ENCODE measurements at places on chromosomes 6 and 20. TPM values are rescaled to one million over a fixed set of nuclear protein-coding genes. Genes with fewer than 3 reads are reported as not detected.
A peak's percentile ranks its signal among the peaks of the same experiment; 100 is the strongest.

SLC44A4 gene
- total RNA-seq: not detected

SLC25A27 gene
- 0.28 TPM for total RNA-seq

THBD gene
- total RNA-seq: not detected

SLCO4A1 gene
- total RNA-seq: 67.3 TPM

DNA sequence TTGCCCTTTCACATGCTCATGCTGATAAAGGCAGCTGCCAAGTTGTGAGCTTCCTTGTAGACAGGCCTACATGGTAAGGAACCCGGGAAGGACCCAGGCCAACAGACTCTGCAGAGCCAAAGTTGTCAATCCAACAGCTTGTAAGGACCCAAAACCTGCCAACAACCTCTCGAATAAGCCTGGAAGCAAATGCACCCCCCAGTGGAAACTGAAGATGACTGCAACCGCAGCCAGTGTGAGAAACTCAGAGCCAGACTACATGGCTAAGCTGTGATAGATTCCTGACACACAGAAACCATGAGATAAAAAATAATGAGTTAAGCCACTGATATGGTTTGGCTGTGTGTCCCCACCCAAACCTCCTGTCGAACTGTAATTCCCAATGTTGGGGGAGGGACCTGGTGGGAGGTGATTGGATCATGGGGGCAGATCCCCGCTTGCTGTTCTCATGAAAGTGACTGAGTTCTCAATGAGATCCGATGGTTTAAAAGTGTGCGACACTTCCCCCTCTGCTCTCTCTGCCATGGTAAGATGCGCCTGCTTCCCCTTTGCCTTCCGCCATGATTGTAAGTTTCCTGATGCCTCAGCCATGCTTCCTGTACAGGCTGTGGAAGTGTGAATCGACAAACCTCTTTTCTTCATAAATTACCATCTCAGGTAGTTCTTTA is 18.8 kb upstream of the CLPSL2 start:
- DNase-seq: peak; percentile 69

DNA sequence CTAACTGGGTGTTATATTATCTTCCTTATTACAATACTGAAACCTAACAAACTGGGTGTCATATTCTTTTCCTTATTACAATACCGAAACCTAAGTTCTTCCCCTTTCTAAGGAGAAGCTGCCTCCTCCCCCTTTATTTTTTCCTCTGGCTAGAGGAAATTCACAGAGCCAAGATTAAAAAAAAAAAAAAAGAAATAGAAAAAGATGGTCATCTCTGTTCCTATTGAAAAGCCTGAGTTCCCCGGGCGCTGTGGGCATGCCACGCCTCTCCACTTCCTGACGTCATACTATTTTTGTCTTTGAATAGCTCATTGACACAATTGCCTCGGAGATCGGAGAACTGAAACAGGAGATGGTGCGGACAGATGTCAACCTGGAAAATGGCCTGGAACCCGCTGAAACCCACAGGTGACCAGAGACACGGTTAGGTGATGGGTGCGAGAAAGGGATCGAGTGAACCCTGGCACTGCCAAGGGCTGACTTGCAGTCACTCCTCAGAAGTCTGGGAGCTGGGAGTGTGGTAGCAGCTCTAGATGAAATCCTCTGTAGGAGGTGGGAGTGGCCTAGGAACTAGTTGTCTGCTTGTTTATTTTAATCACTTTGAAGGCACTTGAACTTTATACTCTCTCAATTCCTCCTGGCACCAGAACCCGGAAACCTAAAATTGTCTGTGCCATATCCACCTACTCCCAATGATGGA is 82.2 kb upstream of the NAA20 start:
- no peak for DNase-seq

DNA sequence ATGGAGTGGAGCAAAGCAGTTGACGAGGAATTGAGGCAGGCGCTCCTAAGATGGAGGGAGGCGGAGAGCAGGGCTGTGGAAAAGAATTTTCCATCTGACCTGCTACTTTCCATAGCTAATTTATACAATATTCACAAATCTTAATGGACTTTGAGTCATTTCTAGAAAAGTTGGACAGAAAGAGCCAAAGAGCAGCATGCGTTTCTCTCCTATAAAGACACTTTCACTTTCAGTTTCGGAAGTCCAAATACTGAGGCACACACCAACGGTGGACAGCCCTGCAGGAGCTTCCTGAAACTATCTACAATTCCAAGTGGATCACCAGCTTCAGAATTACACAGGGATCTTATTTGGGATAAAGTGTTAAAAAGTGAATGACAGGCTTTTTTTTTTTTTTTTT is 43.5 kb downstream of the PANK2 start:
- peak; percentile 62 for DNase-seq

DNA sequence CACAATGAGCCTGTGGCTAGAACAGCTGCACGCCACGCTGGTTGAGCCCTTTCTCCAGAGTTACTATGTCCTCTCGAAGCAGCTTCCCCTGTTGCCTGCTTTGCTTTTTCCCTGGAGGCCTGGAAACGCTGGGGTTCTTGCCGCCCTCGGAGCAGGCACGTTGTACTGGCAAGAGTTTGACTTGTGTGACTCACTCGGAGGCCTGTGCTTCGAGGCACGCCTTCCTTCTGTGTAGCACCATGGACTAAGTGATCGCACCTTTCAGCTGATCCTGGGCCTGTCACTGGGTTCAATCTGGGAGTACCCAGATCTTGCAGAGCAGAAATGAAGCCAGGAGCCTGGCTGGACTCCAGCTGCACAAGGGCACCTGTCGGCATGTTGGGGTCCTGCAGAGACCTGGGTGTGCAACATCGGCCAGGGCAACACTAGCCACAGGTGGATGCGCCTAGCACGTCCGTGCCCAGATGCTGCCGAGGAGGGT is 5.2 kb downstream of the INSM1 start:
- no peak for DNase-seq

DNA sequence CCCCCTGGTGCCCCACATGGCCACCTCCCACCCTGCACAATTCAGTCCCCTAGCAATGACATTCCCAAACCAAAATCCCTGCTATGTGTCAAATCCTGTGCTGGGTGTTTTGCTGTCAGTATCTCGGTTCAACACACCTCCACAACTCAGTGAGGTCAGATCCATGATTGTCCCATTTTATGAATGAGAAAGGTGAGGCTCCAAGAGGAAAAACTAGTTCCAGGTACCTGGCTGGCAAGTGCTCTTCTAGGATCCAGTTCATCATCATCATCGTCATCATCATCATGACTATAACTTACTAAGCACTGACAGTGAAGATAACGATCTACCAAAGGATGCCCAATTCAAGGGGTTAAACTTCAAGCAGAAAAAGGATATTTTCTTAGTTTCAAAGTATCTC is 15.2 kb downstream of the ID1 start:
- DNase-seq: no peak

DNA sequence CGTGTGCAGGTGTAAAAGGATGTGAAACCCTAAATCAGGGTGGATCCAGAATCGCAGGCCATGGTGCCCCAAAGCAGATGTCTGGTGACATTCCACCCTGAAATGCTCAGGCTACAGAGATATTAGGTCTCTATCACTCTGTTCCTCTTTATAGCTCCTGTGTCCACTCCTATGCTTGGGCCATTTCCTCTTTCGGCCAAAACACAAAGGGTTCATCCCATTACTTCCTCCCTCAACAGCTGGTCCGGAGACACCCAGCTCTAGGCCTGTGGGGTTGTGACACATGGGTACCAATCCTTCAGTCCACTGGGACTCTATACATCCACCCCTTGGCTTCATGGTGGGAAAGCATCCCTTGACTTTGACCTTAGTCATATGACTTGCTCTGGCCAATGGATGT is 1.7 kb upstream of the SIGLEC1 start:
- no peak for DNase-seq

GRCh38 chr20:56249244-56249955 is 868 bp downstream of the MC3R start:
- peak; percentile 72 for DNase-seq

DNA sequence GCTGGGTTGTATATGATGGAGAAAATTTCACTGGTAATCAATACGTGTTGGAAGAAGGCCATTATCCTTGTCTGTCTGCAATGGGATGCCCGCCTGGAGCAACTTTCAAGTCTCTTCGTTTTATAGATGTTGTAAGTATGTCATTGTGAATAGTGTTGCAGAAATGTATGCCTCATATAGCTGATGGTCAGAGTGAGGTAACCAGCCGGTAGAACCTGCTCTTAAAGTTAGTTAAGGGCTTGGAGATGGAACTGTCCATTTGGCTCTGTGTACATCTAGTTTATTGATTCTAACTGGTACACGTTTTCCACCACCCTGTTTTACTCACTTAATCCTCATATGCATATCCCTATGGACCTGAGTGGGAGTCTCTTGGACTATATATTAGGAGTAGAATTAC is 73.5 kb downstream of the RTN4IP1 start:
- peak; percentile 28 for DNase-seq

DNA sequence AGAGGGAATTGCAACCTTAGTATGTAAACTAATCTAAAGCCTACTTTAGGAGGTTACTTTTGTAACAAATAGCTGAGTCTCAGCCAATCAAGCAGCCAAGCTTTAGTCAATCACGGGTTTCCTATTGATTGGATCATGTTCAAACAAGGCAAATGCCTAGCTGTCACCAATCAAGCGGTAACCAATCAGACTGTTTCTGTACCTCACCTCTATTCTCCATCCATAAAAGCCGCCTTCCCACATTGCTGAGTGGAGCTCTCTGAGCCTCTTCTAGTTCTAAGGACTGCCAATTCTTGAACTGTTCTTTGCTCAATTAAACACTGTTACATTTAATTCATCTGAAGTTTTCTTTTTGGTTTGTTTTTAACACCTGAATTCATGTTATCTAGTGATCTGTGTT is 148.4 kb upstream of the BMP5 start:
- DNase-seq: no peak

GRCh38 chr6:34554291-34555006 is 1.7 kb downstream of the SPDEF start:
- no peak for DNase-seq

GRCh38 chr6:70059039-70059719 is 192.8 kb downstream of the COL19A1 start:
- DNase-seq: no peak

DNA sequence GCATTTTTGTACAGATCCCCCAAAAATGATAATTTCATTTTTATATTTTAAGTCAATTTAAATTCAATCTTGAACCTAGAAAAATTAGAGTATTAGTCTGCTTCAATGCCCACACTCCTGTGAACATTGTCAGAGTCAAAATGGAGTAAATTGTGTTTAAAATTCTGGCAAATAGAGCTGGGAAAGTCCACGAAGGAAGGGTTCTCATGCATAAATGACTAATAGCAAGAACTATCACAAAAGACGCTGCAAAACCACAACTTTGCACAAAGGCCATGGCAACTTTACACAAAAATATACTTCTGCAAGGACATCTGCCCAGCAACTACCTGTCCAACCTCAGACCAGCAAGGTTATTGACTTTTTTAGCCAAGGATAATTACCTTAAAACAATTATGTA is 203.2 kb upstream of the SMLR1 start:
- peak; percentile 61 for DNase-seq

DNA sequence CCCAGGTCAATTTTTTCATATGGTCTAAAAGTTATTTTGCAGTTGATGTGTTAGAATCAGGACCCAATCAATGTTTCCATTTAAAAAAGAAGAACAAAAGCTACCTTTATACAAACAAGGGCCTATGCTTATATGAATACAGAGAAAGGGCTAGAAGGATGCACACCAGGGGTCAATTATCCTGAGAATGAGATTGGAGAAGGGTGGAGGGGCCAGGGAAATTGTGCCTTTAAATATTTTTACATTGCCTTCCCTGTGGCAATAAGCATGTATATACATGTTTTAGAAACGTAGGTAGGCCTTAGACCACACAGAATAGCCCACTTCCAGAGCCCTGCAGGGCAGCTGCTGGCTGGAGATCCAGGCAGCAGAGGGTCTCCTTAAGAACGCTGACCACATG is 12.7 kb downstream of the EXOC2 start:
- DNase-seq: no peak

DNA sequence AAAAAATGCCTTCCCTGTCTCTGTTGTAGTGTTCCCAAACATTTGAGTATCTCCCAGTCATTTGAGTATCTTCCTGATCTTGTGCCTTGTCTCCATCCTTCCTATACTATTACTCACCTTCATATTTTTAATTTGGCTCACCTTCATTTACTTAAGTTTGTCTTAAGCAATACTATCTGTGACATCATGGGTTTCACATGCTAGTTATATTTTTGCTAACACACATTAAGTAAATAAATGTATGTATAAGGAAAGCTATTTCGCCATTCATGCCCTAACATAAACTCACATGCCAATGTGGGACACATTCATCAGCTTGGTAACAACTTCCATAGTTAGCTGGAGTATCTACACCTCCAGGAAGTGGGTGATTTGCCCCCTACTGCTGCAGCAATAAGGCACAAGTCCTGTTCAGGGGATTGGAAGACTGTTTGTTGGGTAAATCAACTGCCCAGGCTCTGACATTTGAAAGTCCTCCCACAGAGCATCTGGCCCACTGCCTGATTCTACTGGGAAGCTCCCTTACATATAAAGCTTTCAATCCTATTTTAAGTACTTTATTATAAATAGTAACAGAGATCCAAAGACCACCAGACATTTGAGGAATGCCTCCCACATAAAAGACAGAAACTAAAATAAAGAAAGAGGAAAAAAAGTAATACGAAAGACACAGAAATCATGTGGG is 132.3 kb downstream of the ISM1 start:
- no peak for DNase-seq

DNA sequence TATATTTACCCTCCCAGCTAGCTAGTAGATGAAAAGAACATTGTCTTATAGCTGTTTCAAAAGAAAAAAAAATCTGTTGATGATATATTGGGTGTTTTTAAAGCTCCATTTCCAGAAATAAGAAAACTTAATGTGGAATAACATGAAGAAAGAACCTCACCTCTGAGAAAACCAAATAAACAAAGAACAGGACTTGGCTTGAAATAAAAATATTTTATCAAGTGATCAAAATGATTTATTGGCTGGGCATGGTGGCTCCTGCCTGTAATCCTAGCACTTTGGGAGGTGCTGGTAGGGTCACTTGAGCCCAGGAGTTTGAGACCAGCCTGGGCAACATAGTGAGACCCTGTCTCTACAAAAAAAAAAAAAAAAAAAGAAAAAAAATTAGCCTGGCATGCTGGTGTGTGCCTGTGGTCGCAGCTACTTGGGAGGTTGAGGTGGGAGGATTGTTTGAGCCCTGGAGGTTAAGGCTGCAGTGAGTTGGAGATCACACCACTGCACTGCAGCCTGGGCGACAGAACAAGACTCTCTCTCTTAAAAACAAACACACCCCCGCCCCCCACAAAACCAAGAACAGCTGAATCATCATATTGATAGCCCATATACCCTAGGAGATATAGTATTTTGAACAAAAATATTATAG is 7.9 kb downstream of the RNF24 start:
- no peak for DNase-seq

- no peak for DNase-seq
These were observed 496.2 kb upstream of the JAG1 start for GRCh38 chr20:11170025-11170424.

DNA sequence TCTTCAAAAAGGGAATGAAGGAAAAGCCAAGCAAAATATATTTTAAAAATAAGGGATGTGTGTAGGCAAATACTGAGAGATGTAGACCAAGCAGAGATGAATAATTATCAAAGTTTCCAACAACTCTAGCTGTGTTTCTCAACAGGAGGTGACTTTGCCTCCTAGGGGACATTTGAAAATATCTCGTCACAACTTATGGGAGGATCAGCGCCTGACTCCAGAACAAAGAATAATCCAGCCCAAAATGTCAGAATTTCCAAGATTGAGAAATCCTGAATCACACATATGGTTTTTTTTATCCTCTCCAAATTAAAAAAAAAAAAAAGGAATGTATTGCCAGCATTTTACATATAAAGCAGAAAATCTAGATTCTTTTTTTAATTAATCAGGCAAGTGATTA is 241.2 kb upstream of the ZFP64 start:
- DNase-seq: no peak

Measured in activated CD4-positive, alpha-beta T cell treated with anti-CD3 and anti-CD28 coated beads, Interleukin-2, amount 10 ng/mL, durations not matched to agents 24 days and 14 days (primary cell).